Upper lobe of left lung (tissue), 6 donors: ENCODE measurements at places on chromosomes 12 and 14. TPM values are rescaled to one million over a fixed set of nuclear protein-coding genes. Genes with fewer than 3 reads are reported as not detected.

SPIC gene
- not detected for total RNA-seq

RHOJ gene
- total RNA-seq = 14.8 TPM

- no peak for DNase-seq
Observed at GRCh38 chr12:64545081-64545382, 65.3 kb upstream of the RASSF3 start.

DNA sequence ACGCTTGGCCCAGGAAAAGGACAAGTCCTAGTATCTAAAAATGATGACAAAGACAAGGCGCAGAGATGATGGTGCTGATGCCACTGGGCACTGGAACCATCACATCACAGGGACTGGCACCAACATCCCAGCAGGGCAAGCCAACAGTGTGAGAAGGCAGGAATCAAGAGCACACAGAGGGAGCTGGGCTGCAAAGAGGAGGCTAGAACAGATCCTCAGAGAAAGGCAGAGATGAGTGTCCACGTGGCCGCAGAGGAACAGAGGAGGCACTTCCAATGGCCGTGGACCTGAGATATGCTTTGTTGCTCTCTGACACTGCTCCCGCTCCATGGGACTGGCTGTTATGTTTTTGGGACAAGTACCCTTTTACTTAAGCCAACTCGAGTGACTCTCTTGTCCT lies 17.9 kb downstream of the FOXN3 start:
- no peak for DNase-seq

- no peak for DNase-seq
Observed at GRCh38 chr12:96710127-96710745, 196.8 kb upstream of the NEDD1 start.

- DNase-seq = no peak
Observed at GRCh38 chr12:118033323-118033722, 16.8 kb downstream of the RFC5 start.

DNA sequence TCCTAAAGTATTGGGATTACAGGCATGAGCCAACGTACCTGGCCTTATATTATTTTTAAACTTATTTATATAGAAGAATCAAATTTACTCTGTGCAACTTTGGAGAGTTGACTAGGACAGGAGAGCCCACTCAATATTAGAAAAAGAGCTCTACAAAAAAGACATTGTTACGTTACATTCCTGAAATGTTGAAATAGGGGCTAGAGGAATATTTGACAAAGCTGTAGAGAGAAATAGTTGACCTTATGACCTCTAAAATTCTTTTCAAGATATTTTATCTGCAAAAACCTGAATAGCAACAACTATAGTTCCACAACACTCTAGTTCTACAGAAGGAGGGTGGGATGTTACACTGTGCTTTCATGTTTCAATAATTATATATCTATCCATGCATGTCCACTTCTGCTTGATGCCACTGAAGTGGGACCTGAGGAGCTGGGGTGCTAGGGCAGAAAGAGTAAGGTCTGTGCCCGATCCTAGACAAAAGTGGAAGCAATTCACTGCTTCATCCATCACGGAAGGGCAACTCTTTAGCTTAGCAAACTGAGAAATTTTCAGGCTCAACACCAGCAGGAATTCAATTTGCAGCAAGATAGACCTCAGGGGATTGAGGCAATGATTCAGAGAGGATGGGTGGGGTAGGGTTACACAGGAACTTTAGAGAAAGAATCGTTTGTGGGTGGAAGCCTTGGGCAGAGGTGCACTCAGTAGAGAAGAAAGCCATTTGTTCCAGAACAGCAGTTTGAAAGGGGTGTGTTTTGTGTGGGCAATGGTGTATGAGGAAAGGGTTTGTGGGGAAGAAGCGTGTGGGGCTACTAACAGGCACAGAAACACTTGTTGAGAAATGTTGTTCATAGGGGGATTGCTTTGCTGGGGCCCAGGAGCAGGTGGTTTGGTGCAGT lies 16.0 kb upstream of the RNASE10 start:
- no peak for DNase-seq
